Epithelial cell of proximal tubule (primary cell): ENCODE measurements at places on chromosomes 7 and 10. TPM values are rescaled to one million over a fixed set of nuclear protein-coding genes. Genes with fewer than 3 reads are reported as not detected.
A peak's percentile ranks its signal among the peaks of the same experiment; 100 is the strongest.

GRCh38 chr7:81441750-81442149 lies 328.1 kb downstream of the HGF start:
- no peak for DNase-seq

- DNase-seq = no peak
Measured at GRCh38 chr7:143322760-143323633, 7.1 kb downstream of the CLCN1 start.

DNA sequence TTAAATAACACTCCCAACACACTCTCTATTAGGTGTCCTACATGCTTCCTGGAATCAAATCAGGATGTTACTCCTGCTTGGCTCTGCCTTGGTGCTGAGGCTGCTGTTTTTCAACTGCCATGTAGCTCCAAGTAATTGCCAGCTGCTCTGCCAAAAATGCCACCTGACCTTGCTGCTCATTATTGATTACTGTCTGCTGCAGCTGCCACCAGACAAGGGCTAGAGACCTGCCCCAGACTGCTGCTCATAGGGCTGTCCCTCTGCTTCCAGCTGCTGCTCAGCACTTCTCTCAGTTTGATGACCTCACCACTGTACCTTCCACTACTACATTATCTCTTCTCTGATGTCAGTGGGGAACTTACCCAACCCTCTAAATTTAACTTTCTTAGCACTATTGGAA lies 102.5 kb downstream of the PCLO start:
- DNase-seq = no peak

DNA sequence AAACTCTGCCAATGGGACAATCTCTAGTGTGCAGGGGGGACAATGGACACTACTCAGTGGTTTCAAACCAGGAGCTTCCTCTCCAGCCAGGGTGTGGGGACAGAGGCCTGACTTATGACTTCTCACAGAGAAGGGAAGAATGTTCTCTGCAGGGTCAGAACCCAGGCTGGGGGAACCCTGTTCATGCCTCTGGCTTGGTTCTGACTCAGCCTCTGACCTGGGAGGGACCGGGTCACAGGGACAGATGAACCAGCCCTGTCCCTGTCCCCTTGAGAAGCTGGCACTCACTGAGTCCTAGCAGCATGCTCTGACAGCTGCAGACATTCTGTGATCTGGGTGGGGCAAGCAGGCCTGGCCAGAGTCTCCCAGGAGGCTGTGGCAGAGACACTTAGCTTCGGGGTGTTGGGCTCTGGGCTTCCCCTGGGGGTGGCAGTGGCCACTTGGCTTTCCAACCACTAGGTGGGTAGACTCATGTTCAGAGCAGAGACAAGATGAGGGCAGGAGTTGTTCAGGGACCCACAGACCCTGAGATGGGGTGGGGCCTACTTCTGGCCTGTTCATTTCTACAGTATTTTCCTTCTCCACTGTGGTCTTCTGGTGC lies 13.6 kb downstream of the TSPAN15 start:
- DNase-seq = no peak

GRCh38 chr7:124764847-124765400 lies 668 bp downstream of the GPR37 start:
- DNase-seq = no peak

GRCh38 chr10:84401854-84402611 lies 73.6 kb downstream of the CCSER2 start:
- no peak for DNase-seq

DNA sequence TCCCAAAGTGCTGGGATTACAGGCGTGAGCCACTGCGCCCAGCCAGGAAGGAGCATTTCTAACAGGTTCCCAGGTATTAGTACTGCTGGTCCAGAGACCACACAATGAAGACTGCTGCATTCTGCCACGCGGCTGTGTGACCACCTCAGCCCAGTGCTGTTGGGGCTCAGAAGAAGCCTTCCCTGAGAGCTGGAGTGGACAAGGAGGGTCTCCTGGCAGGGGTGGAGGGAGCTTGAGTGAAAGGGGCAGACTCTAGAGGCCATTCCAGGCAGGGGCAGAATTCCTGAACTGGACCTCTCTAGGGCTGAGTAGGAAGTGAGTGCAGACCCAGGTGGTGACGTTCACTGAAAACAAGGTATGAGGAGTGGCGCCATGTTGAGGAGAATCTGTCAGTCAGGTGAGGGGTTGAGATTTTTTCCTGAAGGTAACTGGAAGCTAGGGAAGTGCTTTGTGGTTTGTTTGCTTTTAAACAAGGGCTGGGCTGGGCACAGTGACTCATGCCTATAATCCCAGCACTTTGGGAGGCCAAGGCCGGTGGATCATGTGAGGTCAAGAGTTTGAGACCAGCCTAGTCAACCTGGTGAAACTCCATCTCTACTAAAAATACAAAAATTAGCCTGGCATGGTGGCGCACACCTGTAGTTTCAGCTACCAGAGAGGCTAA lies 67.6 kb downstream of the TACC2 start:
- DNase-seq = no peak

GRCh38 chr7:24868741-24869140 lies 111.2 kb downstream of the OSBPL3 start:
- DNase-seq = no peak

DNA sequence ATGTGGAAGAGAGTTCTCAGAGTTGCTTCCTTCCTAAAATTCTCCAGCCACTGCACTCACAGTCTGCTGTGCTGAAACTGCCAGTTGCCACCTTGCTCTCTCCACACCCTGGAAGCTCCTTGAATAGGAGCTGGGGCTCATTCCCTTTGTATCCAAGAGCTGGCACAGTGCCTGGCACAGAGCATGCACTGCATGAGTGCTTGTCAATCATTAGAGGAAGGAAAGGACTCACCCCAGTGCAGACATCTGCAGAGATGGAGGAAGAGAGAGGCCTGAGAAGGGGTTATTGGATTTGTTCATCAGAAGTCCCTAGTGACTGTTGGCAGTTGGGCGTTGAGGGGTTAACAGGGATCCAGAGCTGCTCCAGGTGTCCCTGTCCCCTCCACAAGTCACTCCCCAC lies 41.7 kb upstream of the DUSP5 start:
- peak; percentile 53 for DNase-seq

DNA sequence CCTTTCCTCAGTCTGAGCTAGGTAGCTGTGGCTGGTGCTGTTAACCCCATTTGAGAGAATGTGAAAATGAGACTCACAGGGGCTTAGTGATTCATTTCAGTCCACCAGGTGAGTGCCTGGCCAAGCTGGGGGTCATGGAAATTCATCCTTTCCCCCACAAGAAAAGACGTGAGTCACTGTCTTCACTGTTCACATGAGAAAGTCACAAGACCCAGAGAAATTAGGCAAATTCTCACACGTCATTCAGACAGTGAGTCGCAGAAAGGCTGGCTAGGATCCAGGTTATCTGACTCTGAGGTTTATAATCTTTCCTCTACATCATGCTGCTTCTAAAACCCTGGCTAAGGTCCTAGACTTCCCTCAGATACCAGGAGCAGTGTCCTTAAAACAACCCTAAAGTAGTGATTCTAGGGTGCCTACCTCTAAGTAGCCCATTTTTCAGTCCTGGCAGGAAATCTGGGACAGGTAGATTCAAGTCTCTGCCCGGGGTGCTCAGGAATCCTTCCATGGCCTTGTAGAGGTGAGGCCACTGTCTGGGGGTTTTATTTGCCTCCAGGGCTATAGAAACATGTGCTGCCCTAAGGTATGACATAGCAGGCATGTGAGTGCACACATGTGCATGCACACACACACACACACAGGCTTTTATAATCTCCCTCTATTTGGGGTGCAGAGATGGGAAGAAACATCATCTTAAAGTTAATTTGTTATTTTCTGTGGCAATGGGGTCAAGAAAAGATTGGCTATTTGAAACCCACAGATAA lies 427.9 kb upstream of the CELF2 start:
- peak; percentile 33 for DNase-seq

Gene CYP2C18
- total RNA-seq = 0.14 TPM in 1 of 2 replicates, not detected in the other

Gene ZP3
- 0.87 and 4.7 TPM in 2 replicates for total RNA-seq

Gene LRIT1
- total RNA-seq = not detected in 2 replicates

Gene DRGX
- total RNA-seq = not detected in 2 replicates

Gene MSS51
- 0.80 and 1.1 TPM in 2 replicates for total RNA-seq

Gene VPS50
- 14.6 and 16.2 TPM in 2 replicates for total RNA-seq

Gene OTUD1
- total RNA-seq = 4.7 and 6.2 TPM in 2 replicates
